Kidney tubule cell (primary cell): ENCODE measurements at places on chromosomes 2 and 18.

GRCh38 chr2:48423376-48423775 is 106.6 kb upstream of the STON1 start:
- DNase-seq = peak; percentile 86

DNA sequence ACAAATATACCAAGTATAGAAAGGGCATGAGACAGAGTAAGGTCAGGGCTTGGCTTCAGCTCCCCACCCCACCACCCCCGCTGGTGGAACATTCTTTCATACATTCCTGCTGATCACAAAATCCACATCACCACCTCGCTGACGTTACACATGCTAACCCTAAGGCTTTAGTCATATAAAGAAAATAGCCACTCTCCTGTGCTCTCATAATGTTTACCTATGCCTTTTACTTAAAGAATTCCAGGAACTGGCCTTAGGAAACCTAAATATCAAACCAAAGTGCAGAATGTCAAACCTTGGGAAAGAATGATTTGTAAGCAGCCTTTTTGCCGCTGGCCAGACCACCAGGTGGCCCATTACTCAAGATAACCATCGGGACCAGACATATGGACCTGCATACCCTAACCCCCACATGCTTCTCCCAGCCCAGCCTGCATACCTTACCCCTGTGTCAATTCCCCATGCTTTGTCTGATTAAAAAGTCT is 136.3 kb upstream of the SLC39A10 start:
- DNase-seq = peak; percentile 79

- DNase-seq = no peak
These were observed 153.3 kb downstream of the PKP4 start for GRCh38 chr2:158610059-158610458.

- DNase-seq = no peak
These were observed 90.2 kb downstream of the CCBE1 start for GRCh38 chr18:59607078-59607379.

DNA sequence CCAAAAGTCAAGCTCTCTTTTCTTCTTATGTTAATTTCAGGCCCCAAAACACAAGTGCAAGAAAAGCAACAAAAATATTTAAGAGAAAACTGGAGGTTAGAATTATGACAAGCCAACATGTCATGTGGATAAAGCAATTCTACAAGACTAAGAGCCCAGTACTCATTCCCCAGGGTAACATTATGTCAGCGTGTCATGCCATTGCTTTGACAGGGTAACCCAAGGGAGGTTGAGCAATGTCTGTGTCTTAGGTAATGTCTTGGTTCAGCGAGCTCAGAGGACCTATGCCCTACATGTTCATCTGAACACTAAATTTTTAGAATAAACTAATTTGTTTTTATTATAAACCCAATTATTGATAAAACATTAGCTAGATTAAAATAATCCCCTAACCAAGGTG is 173.2 kb upstream of the ZNF804A start:
- DNase-seq = peak; percentile 46

DNA sequence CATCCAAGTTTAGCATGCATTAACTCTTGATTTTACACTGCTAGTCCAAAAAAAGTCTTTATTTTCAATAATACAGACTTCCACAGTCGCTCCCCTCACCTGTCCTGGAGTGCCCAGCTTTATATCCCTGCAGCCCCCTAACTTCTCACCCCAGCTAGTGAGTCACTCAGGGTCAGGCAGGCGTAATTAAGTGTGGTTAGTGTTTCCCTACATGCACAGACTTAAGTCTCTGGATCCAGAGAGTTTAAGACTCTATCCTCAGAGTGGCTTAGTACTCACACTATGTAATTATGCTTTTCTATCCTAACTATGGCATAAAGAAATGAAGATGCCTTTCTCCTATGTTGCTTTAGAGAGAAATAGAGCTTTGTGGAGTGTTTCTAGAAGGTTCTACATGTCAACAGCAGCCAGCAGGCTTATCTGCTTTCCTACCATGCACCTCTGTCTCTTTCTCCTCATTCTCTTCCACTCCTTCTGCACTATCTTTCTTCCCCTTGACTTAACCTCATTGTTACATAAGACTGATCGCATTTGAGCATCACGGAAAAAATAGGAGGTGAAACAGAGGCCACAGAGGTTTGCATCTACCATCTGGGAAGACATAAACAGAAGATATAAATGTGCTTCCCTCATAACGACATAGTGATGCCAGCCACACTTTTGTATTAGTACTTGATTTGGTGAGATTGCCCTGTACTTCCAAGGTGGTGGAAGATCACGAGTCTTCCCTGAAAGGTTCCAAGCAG is 34.4 kb upstream of the PMAIP1 start:
- DNase-seq = no peak

DNA sequence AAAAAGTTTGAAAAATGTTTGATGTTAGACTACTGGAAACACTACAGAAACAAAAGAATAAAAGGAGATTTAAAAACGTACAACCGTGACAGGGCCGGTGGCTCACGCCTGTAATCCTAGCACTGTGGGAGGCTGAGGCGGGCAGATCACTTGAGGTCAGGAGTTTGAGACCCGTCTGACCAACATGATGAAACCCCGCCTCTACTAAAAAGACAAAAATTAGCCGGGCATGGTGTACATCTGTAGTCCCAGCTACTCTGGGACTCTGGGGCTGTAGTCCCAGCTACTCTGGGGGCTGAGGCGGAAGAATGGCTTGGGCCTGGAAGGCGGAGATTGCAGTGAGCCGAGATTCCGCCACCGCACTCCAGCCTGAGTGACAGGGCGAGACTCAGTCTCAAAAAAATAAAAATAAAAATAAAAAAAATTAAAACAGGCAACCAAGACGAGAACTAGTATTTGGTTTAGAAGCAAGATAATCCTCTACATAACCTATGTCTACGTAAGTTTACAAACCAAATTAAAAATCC is 5.8 kb downstream of the SP3 start:
- no peak for DNase-seq

GRCh38 chr2:58540681-58541080 is 299.6 kb upstream of the FANCL start:
- DNase-seq = no peak

DNA sequence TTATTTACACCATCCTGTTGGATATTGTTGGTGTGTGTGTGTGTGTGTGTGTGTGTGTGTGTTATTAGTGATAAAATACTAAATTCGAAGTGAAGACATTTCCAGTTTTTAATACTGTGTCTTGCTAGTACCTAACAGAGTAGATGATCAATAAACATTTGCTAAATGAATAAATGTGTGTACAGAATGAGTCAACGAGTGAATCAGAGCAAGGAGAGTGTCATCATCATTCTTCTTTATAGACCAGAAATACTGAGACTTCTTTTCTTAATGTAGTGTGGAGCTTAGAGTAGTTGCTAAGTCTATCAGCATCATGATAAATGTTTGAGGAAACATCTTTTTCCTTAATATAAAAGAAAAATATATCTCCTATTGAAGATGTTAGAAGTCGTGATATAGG is 169.7 kb upstream of the SATB2 start:
- no peak for DNase-seq

DNA sequence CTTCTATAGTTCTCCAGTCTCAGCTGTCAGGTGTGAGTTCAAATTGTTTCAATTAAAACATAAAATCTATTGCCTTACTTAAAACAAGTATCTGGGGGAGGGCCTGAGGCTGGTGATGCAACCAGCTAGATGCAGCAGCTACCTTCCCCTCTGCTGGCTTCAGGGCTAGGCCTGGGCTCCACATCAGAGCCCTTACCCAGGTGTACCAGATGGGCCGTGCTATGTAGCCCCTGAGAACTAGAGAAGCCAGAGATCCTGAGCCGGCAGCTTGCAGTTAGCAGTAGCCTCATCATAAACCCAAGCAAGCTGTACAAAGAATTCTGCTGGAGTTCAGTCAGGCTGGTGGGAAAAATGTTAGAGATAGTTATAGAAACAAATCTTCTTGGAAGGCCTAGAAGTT is 97.7 kb upstream of the ACAA2 start:
- no peak for DNase-seq

- no peak for DNase-seq
These were observed 2.4 kb downstream of the SMYD1 start for GRCh38 chr2:88070055-88070454.

DNA sequence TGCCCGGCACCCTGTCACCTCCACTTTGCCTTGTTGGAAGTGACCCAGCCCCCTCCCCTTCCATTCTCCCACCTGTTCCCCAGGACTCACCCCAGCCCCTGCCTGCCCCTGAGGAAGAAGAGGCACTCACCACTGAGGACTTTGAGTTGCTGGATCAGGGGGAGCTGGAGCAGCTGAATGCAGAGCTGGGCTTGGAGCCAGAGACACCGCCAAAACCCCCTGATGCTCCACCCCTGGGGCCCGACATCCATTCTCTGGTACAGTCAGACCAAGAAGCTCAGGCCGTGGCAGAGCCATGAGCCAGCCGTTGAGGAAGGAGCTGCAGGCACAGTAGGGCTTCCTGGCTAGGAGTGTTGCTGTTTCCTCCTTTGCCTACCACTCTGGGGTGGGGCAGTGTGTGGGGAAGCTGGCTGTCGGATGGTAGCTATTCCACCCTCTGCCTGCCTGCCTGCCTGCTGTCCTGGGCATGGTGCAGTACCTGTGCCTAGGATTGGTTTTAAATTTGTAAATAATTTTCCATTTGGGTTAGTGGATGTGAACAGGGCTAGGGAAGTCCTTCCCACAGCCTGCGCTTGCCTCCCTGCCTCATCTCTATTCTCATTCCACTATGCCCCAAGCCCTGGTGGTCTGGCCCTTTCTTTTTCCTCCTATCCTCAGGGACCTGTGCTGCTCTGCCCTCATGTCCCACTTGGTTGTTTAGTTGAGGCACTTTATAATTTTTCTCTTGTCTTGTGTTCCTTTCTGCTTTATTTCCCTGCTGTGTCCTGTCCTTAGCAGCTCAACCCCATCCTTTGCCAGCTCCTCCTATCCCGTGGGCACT is 4.5 kb downstream of the RETREG2 start:
- no peak for DNase-seq

DNA sequence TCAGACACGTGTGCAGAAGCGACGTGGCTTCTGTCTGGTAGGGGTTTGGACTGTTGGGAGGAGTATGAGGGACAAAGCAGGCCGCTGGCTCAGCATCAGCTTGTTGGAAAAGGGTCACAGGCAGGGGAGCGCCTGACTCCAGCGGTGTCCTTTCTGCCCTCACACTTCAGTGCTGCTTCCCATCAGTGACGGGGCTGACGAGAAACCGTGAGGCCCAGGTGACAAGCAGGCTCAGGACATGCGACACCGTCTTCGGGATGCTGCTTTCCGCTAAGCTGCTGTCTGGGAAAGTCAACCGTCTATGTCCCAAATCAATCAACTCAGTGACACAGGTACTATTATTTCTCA is 90.5 kb downstream of the USP40 start:
- no peak for DNase-seq

- peak; percentile 13 for DNase-seq
These were observed 110.4 kb upstream of the RAB27B start for GRCh38 chr18:54717673-54718407.

DNA sequence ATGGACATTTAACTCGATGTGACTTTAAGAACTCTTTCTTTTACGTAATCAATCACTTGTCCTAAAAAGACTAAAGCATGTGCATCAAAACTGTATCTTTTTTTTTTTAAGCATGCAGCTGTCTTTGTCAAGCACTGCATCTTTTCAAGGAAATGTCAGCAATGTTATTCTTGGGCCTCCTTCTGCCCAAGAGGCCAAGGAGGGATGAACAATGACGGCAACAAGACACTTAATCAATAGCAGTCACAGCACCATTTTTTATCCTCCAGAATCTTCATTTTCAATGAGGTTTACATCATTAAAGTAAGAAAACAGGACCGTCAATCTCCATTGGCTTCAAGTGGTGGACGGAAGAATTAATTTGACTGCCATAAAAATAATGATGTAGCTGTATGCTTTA is 253.8 kb downstream of the AFF3 start:
- DNase-seq = no peak

DNA sequence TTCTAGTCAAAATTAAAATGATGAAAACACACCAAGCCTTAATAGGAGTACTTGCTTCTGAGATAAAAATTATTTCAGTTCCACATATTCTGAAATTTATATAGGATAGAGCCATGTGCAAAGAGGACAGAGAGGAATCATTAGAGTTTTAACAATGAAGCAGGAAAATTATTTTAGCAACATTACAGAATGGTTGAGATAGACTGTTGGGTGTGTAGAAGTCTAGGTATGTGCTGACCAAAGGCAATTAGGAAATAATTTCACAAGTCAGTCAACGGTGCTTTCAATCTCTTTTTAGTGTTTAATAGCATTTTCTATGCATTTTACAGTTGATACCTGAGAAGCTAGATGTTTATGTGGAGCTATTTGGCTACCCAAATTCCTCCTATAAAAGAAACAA is 25.2 kb downstream of the SOS1 start:
- DNase-seq = no peak

DNA sequence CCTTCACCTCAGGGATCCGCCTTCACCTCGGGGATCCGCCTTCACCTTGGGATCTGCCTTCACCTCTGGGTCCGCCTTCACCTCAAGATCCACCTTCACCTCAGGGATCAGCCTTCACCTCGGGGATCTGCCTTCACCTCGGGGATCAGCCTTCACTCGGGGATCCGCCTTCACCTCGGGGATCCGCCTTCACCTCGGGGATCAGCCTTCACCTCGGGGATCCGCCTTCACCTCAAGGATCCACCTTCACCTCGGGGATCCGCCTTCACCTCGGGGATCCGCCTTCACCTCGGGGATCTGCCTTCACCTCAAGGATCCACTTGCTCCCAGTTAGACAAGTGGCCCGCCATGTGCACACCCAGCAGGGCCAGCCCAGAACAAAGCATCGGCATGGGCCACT is 7.3 kb downstream of the KIF1A start:
- no peak for DNase-seq

- no peak for DNase-seq
These were observed 81.8 kb downstream of the FAM168B start for GRCh38 chr2:131011486-131011885.

DNA sequence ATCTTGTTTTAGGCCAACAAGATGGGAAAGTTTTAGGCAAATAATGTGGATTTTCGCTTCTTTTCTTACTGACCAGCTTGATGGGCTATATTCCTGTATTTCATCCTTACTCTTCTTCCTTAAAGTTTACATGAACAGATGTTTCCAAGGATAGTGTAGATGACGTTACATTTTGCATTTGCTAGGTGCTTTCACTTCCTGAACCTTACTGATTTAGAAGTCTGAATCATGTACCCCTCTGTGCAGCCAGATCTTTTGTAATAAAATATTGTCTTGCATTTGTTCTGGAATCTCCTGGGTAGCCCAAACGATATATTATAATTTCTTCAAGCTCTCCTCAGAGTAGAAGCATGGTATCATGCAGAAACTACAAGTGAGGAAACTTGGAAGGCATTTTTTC is 93.4 kb downstream of the CALCRL start:
- DNase-seq = no peak

DNA sequence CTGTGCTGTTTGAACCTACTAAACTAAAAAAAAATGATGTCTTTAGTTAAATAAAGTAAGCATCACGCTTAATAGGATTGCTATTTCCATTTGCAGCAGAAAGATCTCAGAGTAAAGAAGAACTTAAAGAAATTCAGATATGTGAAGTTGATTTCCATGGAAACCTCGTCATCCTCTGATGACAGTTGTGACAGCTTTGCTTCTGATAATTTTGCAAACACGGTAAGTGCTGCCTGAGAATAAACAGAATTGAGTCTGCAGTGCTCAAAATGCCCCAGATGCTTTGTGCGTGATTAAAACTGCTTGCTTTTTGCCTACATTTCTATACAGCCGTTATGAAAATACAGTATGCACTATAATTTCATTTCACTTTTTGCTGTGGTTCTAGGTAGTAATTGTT is 3.9 kb downstream of the CDCA7 start:
- no peak for DNase-seq
